Naive thymus-derived CD8-positive, alpha-beta T cell (primary cell): ENCODE measurements at places on chromosomes 1 and 21.

GRCh38 chr1:241081473-241081872 is 275.5 kb downstream of the RGS7 start:
- DNase-seq = no peak

GRCh38 chr1:212559929-212560328 is 48.6 kb upstream of the ATF3 start:
- DNase-seq = no peak

DNA sequence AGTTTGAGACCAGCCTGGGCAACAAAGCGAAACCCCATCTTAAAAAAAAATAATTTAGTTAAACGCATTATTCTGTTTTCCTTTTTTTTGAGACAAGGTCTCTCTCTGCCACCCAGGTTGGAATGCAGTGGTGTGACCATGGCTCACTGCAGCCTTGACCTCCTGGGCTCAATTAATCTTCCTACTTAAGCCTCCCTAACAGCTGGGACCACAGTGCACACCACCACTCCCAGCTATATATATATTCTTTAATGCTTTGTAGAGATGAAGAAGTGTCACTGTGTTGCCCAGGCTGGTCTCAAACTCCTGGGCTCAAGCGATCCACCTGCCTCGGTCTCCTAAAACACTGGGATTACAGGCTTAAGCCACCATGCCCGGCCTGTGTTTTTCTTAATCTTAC is 7.7 kb upstream of the KLF17 start:
- no peak for DNase-seq

DNA sequence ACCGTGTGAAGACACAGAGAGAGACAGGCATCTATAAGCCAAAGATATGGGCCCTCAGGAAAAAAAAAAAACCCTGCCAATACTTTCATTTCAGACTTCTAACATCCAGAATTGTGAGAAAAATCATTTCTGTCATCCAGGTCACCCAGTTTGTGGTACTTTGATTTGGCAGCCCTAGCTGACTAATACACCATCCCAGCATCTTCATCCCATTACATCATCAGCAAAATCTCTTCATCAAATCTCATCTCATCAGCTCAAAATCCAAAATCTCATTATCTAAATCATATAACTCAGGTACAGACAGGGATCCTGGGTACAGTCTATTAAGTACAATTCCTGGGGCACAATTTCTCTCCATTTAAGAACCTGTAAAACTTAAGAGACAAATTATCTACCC is 51.9 kb upstream of the GJA8 start:
- DNase-seq = no peak

GRCh38 chr21:36892201-36892600 is 74.3 kb downstream of the HLCS start:
- no peak for DNase-seq
